Activated CD4-positive, alpha-beta T cell treated with anti-CD3 and anti-CD28 coated beads for 48 hours (primary cell): ENCODE measurements at places on chromosomes 2 and 18.

DNA sequence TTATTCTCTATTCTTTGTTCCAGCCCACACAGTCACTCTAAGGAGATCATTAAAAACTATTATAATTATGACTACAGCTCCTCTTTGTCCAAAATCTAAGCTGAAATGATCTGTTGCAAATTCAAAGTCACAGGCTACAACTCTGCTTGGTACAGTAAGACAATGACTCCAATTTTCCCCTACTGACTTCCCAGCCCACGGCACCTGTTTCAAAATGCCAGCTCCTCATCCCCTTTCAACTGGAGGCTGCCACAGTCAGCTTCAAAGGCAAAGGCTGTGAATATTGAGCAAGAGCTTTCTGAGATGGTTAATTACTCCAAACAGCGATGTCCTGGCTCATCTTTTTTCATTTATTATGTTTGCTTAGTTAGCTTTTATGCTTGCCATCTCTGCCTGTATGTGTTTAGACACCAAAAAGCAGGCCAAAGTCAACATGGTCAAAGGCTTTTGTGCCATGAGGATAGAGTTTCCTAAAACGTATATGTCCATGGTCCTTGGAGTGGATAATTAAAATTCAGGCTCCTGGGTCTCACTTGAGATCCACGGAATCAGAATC is 141.1 kb downstream of the DOCK10 start:
- DNase-seq: peak; percentile 25

GRCh38 chr2:52144590-52144989 is 1112.7 kb upstream of the NRXN1 start:
- DNase-seq: no peak

DNA sequence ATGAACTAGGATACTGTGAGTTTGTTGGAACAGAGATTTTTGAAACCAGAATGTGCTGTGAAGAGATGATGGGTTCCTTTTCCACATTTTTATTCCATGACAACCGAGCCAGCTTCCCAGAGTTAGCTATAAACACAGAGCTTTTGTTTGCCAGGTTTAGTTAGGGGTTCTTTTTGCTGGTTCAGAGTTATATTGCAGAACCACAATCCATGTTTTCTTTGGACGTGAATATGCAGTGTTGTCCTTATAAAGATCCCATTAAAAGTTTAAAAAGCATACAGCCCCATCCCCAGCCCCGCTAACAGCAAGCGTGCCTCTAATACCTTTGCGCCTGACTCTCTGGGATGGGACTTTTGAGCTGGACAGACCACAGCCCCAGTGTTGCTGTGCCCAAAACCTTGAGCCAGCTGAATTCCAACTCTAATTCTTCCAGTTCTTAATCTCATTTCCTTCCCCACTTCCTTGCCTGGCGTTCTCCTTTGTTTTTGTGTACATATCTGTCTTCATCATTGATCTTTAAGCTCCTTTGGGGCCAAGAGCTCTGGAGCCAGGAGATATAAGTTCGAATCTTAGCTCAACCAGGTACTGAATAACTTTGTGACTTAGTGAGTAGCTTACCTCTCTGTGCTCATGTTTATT is 72.3 kb downstream of the SPATS2L start:
- DNase-seq: no peak

GRCh38 chr18:7133181-7133580 is 15.6 kb upstream of the LAMA1 start:
- no peak for DNase-seq

GRCh38 chr2:129861666-129862288 is 117.7 kb upstream of the RAB6C start:
- no peak for DNase-seq
